NCI-H1694 (cell line): ENCODE measurements at places on chromosomes 3 and 15.

DNA sequence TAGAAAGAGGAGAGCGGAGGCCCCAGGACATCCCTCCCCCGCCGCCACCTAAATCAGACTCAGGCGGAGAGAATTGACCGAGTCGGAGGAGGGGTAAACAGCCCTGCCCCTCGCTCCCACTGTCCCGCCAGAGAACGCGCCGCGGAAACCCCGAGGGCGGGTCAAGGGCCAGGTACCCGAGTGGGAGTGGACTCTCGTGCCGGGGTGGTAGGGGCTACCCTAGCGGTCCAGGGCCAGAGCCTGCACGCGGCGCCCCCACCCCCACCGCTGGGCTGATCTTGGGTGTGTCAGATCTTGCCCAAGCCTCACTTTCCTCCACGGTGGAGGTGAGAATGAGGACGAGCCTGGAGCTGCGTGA is 19.0 kb downstream of the SPATA12 start:
- DNase-seq, result no peak

DNA sequence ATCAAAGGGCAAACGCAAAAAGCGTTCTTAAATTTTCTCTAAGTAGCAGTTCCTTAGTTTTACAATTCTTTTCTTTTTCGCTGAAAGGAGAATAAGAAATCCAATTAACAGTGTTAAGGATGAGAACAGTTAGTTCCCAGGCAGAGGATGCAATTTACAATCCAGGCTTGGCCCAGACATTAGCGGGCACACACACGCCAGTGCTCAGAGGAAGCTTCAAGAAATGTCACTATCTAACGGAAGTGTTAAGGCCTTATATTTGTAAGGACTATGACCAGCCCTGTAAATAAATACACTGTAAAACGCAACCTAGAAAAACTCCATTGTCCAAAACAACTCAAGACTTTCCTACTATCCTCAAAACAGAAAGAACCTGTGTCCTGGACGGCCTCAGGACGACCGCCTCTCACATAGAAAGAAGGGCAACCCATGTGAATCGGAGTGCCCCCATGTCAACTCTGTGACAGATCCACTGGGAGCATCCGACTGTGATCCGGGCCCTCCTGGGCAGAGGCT is 1.3 kb downstream of the ACAP2 start:
- DNase-seq, result peak; percentile 7

- no peak for DNase-seq
Measured at GRCh38 chr15:74453925-74454763, 6.8 kb downstream of the UBL7 start.

- DNase-seq, result no peak
Measured at GRCh38 chr3:52939600-52939999, 42.3 kb upstream of the STIMATE start.

GRCh38 chr3:138200424-138200823 is 13.3 kb downstream of the ARMC8 start:
- DNase-seq, result no peak

- DNase-seq, result no peak
Measured at GRCh38 chr3:174812172-174812862, 46.8 kb upstream of the NAALADL2 start.

- DNase-seq, result no peak
Measured at GRCh38 chr15:63244976-63245645, 32.3 kb upstream of the APH1B start.

- DNase-seq, result no peak
Measured at GRCh38 chr3:194009019-194009418, 126.9 kb upstream of the HES1 start.

DNA sequence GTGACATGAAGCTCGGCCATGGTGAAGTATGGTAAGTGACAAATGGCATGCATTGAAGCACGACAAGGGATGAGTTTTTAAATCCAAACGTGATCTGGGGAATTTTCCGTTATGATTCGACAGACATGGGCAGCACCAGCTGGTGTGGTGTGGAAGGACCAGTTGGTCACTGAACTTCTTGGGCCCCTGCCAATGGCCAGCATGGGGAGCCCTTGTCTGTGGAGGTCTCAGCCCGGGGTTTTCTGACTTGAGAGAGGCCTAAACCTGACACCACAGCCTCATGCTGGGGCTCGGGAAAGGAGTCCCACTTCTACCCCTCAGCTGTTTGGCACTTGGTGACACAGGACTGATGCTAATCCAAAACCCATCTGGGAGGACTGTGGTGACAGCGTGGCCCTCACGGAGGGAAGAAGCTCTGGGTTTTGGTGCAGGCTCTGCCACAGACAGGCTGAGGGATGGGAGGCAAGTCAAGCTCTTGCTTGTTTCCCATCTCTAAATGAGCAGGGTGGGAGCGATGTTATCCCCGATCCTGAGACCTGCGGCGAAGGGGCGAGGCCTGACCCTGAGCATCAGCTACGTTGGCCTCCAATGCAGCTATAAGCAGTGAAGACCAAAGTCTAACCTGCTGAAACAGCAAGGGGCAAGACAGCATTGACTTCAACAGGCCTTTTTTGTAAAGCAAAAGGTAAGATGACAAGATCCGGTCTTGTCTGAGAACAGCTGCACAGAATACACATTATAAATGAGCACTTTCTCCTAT is 69.5 kb downstream of the ATP1B3 start:
- no peak for DNase-seq

DNA sequence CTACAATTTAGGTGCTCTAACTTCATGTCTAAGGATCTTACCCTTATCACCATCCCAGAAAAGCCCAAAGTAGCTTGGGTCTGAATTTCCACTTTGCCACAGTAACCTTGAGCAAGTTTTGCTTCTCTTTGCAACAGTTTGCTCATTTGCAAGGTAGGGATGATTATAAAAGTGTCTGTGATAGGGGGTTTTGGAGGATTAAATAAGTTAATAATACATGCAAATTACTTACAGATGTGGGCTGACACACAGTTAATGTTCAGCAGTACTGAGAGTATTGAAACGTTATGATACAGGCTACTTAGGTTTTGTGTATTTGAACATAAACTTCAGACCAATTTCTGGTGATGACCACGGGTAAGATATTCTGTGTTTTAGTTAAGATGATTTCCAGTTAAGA is 444.7 kb upstream of the TPRG1 start:
- no peak for DNase-seq

DNA sequence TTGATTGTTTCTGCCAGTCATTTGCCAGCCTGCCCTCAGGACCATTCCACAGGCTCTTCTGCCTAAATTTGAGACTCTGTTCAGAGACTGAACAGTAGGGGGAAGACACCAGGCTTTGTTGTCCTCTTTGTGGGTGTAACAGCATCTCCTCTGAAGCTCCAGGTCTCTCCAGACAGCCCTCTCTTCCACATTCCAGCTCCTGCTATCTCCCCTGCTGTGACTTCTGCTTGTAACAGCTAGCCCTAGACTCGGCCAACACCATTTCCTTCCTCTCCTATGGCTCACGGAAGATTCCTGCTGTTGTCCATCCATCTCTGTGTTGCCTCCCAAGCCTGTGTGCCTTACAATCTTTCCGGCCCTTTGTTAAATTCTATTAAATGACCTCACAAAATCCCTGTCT is 40.2 kb downstream of the SUCLG2 start:
- no peak for DNase-seq
